Myocyte (in vitro differentiated cells): ENCODE measurements at places on chromosomes 2 and 18. TPM values are rescaled to one million over a fixed set of nuclear protein-coding genes. Genes with fewer than 3 reads are reported as not detected.

DLX2 gene
- 0.47 and 0.67 TPM in 2 replicates for total RNA-seq

DNA sequence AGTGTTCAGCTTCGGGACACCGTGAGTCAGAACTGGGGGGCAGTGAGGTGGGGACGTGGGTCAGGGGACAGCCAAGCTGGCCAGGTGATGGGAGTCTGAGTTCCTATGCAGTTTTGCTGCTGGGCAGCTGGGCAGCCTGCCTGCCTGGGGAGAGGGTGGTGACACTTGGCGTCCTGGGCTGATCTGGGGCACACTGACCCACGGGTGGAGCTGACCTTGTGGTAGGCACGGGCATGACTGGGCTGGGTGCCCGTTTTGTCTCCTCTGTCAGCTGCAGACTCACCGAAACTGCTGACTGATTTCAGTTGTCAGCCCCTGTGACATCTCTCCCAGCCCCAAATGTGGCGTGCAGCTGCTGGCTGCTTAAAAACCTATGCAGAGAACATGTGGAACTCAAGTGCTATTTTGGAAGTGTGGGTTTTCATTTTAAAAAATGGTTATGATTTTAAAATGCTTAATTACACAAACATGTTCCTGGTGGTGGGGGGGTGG is 32.6 kb upstream of the E2F6 start:
- peak; percentile 97 for DNase-seq

FHOD3 gene
- total RNA-seq: 23.2 and 57.5 TPM in 2 replicates

DNA sequence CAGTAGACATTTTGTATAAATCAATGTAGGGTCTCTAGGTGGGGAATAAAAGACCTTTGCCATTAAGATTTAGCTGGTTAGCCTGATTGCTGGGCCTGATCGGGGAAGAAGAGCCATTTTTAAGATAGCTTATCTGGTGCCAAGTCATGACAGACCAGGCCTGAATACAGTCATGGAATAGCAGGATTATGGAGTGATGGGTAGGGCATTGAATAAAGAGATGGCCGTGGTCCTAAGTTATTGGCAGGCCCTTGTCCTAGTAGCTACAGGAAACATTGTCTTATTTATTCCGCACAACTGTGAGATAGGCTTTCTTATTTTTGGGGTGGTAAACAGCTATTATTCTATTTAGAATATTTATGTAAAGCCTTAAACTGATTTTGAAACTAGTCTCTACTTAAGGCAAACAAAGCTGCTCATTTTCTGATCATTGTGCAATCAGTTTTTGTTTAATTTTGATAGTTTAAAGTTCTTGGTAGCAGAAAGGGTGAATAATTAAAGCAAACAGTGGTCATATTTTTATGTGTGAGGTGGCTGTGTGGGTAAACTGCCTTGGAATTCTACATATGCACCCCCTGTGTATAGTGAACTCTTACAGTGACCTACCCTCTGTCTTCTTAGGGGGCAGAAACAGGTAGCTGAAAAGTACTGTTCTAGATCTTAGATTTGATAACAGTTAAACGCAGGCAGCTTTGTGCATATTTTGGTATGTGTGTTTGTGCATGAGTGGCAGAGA is 22.6 kb downstream of the ZNF236 start:
- DNase-seq: no peak
